Activated gamma-delta T cell treated with Interleukin-2 at 50 U/mL for 16 hours (primary cell): ENCODE measurements at places on chromosomes 11 and 22.

GRCh38 chr22:29470159-29470855 is 9.7 kb upstream of the NEFH start:
- DNase-seq = peak; percentile 51

- no peak for DNase-seq
Observed at GRCh38 chr22:17343766-17344165, 25.5 kb upstream of the CECR2 start.

- DNase-seq = no peak
Observed at GRCh38 chr22:39956932-39957664, 3.1 kb upstream of the TMA7B start.

DNA sequence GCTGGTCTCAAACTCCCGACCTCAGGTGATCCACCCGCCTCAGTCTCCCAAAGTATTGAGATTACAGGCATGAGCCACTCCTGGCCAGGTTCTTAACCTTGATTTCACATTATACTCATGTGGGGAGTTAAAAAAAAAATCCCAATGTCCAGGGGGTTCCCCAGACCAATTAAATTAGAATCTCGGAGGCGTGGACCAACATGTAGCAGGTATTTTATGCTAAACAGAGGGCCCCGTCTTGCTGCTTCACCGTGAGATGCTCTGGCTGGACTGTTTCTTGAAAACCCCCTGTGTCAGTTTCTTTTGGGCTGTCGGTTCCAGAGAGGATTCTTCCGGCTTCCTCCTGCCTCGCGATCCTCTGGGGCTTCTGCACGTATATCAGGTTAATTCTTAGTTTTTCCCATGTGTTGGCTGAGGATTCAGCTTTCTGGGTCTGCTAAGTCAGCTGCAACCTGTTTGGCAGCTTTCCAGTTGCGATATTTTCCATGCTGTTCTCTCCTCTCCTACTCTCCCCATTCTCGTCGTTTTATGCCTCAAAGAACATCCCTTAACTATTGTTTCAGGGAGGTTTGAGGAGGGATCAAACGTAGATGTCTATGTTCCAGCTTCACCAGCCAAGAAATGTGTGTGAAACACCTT is 50.6 kb upstream of the ACCSL start:
- no peak for DNase-seq

DNA sequence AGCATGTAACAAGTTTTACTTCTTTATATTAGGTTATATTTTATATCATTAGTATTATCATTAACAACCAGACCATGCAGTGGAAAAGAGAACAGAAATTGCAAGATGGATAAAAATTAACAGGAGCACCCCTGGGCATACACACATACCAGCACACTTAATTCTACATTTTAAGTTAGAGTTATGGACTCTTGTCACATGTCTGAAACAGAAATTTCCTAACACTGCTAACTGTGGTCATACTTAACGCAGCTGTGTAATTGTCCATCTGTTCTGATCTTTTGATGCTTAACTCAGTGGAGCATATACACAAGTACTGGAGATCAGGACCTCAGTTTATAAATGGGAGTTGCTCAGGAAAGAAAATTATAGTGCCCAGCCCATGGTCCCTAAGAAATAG is 358 bp downstream of the OR52H1 start:
- DNase-seq = no peak

- DNase-seq = no peak
Observed at GRCh38 chr11:44319170-44319551, 9.2 kb upstream of the ALX4 start.

GRCh38 chr11:28384418-28384817 is 276.2 kb downstream of the METTL15 start:
- DNase-seq = no peak

DNA sequence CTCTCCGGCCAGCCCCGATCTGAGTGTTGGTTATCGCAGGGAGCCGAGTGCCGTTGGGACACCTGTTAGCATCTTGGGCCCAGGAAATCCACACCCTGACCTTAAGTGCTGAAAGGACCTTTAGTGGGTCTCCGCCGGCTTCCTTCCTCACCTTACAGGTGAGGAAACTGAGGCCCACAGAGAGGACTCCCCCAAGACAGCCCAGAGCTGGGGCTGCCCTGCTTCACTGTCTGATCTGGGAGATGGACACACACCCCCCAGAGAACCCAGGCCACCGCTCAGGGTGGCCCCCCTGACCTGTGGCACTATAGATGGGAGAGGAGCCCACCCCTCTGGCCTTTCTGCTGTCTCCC is 73.6 kb downstream of the FBLN1 start:
- DNase-seq = no peak

DNA sequence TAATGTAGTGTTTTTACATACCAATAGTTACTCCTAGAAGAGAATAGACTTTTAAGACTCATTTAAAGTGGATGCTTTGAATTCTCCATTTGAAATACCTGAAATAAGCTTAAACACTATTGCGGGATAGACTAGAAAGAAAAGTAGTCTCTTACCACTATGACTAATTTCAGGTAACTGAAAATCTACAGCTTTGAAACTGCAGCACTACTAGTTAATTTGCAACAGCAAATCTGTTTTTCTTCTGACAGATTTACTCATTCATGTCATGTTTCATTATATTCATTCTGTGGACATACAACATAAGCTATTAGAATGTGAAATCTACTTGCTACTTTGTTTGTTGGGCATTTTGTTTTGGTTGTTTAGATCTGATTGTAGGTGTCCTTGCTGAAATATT is 153.6 kb downstream of the MAML2 start:
- DNase-seq = no peak

DNA sequence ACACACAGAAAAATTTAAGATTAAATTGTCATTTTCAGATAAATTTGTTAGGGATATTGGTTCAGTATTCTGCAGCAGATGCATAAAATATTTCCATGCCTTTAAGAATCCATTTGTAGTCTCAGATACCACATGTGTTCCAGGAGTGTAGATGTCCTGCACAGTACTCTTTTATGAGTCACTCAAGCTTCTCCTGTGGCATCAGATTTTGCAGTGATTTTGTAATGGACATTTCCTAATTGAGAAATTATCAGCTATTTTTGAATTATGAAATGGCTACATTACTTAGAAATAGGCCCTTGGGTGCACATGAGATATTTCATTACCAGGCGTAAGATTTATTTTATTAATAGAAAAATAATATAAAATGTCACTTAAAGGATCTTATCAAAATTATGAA is 18.9 kb downstream of the MMP3 start:
- no peak for DNase-seq

DNA sequence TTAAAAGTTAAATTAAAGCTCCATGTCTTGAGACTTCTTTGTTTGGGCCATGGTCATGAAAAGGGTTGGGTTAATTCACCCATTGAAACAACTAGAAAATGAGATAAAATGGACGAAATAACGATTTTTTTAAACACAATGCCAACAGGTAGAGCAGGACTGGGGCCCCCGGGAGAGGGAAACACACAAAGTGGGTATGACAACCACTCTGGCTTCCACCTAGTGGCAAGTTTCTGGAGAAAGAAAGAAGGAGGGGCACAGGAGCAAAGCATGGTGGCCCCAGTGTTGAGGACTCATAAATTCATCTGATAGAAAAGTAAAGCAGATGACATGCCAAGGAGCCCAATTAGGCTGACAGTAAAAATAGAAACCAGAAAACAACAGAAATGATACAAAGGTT is 68.4 kb downstream of the MYEOV start:
- DNase-seq = no peak

- no peak for DNase-seq
Observed at GRCh38 chr11:28822576-28822975, 714.4 kb downstream of the METTL15 start.

DNA sequence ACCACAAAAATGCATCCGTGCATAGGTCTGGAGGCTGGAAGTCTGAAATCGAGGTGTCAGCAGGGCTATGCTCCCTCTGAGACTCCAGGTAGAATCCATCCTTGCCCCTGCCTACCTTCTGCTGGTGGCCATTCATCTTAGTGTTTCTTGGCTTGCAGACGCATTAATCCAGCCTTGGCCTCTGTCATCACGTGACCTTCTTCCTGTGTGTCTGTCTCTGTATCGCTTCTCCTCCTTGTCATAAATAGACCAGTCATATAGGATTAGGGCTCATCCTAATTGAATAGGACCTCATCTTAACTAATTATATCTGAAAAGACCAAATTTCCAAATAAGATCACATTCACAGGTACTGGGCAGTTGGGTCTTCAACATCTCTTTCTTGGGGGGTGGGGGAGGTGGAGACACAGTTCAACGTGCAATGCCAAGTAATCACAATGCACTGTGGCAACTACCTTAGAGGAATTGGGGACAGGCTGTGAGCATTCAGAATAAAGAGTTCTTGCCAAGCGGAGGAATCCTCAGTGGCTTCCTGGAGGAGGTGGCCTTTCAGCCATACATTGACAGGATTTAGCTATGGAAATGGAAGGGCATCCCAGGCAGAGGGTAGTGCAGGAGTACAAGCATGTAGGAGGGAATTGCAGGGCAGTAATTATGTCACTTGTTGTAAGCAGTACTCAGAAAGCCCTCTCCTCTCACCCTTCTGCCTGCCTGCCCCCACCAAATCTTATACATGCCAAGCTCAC is 96.2 kb upstream of the SYT13 start:
- no peak for DNase-seq

DNA sequence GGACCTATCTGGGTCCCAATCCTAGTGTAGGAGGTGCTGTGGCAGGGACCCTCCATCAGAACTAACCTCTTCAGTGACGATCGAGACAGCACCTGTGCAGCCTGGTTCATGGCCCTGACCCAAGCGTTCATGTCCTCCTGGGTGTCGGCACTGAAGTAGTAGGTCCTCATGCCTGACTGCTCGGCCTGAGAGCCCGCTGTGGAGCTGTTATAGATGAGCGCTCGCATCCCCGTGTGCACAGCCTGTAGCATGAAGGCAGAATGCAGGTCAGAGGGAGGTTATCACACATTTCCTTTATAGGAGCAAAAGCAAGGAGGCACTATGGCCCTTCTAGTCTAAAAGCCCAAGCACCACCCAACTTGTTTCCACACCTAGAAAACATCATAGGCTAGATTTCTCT is 103.0 kb downstream of the C11orf58 start:
- DNase-seq = no peak

GRCh38 chr11:2481253-2481652 is 36.4 kb downstream of the KCNQ1 start:
- DNase-seq = no peak

DNA sequence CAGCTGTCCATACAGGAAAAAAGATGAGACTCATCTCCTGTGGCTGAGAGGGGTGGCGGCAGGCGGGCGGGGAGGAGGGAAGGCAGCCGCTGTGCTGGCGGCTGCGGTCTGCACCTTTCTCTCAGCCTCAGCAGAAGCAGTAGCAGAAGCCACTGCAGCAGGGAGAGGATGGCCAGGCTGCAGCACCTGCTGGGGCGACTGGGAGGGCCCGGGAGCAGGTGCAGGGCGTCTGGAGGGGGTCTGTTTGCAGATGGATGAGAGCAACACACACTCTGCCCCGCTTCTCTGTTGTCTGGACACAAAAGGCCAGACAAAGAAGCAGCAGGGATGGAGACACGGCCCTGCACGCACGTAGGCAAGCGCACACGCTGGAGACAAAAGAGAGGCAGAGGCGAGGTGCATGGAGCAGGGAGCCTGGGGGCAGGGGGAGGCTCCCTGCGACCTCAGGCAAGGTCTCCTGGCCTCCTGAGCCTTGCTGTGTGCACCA is 9.3 kb upstream of the MIAT start:
- DNase-seq = peak; percentile 57

GRCh38 chr22:38196791-38197419 is 4.9 kb upstream of the MAFF start:
- DNase-seq = no peak

DNA sequence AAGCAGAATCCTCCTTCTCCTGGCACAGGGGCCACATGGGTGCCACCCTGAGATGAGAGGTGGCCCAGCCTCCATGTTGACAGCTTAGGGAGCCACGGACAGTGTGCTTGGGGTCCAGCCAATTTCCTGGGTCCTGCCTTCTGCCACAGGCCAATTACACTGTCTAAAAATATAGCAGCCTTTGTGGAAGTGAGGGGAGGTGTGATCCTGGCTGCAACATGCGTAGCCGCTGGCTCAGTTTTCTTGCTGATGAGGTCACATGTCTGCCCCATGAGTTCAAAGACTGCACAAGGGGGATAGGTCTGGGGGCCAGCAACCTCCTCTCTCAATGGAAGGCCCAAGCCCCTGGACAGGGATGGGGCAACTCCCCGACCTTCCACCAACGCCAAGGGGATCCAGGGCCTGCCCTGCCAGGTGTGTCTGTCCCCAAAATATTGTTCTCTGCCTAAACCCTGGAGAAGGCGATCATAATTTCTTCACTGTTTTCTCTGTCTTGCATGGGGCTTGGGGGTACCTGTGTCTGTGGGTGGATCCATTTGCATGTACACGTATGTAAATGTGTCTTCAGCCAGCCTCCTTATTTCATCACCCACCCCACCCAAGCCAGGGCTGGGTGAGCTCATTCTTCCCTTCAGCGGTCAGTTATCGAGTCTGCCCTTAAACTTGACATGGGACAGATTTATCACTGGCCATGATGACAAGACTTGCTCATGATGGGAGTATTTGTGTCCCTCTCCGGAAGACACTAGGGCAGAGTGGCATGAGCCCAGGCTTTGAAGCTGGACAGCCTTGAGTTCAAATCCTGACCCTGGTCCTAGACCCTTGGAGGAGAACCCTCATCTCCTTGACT is 59.4 kb downstream of the OTOG start:
- DNase-seq = no peak

DNA sequence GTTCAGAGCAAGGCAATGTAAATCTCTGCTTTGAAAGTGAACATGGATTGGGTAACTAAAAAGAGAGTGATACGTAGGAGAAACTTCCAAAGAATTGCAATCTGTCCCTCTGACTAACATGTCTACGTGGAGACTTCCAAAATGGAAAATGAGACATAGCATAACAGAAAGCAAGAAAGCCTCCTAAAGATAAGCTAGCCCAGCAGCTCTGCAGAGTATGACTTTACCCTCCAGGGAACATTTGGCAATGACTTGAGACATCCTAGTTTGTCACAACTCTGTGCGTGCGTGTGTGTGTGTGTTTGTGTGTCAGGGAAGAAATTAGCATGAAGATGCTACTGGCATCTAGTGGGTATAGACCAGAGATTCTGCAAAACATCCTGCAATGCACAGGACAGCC is 817.4 kb downstream of the NTM start:
- DNase-seq = no peak

GRCh38 chr22:17770180-17771077 is 3.8 kb downstream of the BID start:
- no peak for DNase-seq
